ENCODE measurements at places on chromosomes 3 and 15.
A peak's percentile ranks its signal among the peaks of the same experiment; 100 is the strongest.

GRCh38 chr15:60520013-60520824, 41.3 kb upstream of the ICE2 start:
- peak; percentile 16 for DNase-seq

GRCh38 chr3:17983106-17983505, 240.7 kb upstream of the TBC1D5 start:
- DNase-seq, result no peak

DNA sequence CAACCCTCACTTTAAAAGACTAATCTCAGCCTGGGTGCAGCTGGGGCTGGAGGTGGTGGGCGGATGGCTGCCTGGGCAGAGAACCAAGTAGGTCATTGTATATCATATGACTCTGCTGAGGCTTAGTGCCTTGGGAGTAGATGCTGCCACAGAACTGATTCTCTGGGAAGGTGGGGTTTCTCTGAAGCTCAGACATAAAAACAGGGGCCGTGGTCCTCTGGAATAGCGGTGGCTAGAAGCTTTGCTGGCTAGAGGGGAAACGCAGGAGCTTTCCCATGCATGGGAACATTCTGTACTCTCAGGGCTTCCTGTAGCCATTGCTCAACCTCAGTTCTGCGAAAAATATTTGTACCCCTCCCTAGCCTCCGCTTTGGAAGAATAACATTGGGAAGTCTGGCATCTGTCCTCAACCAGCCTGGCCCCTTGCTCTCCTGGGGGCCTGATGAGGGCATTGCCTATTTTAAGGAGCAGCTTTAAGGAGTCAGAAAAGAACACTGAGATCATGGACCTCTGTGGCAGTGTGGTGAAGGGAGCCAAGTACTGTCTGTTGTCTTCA, 14.7 kb downstream of the TIMP4 start:
- DNase-seq, result no peak

DNA sequence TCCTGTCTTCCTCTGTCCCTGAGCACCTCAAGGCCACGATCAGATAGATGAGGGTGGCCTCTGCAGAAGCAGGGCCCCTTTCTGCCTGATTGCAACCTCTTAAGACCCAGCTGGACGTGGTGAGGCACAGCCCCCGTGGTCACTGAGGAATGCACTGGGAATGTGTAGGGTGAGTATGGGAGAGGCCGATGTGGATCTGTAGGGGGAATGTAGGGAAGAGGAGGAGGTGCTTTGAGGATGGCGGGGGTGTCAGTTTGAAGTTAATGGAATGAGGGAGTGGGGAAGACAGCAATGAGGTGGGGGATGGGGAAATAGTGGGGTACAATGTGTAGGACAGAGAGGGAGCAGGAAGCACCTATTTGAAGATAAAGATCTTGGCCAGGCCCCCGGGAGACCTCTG, 785 bp upstream of the IQCF5 start:
- no peak for DNase-seq
